T-helper 17 cell (primary cell): ENCODE measurements at places on chromosomes 6 and 20.

GRCh38 chr6:34601706-34602105 is 45.6 kb upstream of the SPDEF start:
- no peak for DNase-seq

- no peak for DNase-seq
Measured at GRCh38 chr20:62710221-62710885, 1.7 kb downstream of the NTSR1 start.

GRCh38 chr6:24996269-24996836 is 60.6 kb upstream of the RIPOR2 start:
- no peak for DNase-seq

- no peak for DNase-seq
Measured at GRCh38 chr6:127297502-127298070, 30.9 kb downstream of the RNF146 start.

GRCh38 chr6:139763468-139764210 is 389.2 kb upstream of the CITED2 start:
- DNase-seq, result no peak

- no peak for DNase-seq
Measured at GRCh38 chr6:144310765-144311164, 25.6 kb downstream of the UTRN start.

GRCh38 chr20:37394543-37395409 is 48.8 kb downstream of the SRC start:
- DNase-seq, result no peak

- DNase-seq, result peak; percentile 80
Measured at GRCh38 chr6:79947191-79948186, at the start of gene ELOVL4. TSS of gene ELOVL4 (minus strand) at chr6:79947553. CDS start at chr6:79947279, 274 bp downstream.

- DNase-seq, result no peak
Measured at GRCh38 chr6:155404937-155405336, 50.7 kb downstream of the NOX3 start.

DNA sequence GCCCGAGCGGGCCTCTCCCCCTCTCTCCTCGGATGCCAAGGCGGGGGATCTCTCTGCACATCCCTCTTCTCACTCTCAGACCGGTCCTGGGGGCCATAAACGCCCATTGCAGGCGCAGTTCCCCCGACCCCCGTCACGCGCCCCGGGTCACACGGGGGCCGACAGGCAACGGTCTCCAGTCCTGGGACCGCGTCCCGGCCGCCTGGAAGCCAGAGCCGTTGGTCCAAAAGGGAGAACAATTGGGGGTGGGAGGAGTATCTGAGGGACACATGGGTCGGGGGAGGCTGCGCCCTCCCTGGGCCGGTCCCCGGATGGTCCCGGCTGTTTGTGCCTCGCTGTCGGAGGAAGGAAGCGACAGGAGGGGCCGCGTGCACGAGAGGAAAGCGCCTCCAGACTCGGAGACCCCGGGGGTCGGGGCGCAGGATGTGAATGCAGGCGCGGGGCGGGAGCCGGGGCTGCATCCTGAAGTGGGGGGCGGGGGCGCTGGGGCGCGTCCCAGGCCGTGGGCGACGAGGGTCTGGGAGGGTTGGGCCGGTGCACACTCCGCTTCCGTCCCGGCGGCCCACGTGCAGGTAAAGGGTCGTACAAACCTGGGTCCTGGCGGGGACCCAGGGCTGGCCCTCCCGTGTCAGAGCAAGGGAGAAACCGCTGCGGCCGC is 903 bp downstream of the SLC4A11 start:
- no peak for DNase-seq

GRCh38 chr6:20242397-20242796 is 30.1 kb upstream of the MBOAT1 start:
- DNase-seq, result no peak

GRCh38 chr6:108752733-108753590 is 95.3 kb upstream of the ARMC2 start:
- DNase-seq, result no peak

GRCh38 chr6:132136981-132137380 is 185.8 kb upstream of the CCN2 start:
- no peak for DNase-seq

- DNase-seq, result no peak
Measured at GRCh38 chr6:133040094-133040802, 200.9 kb upstream of the EYA4 start.

GRCh38 chr20:62640870-62641269 is 1.4 kb upstream of the SLCO4A1 start:
- DNase-seq, result no peak

- DNase-seq, result no peak
Measured at GRCh38 chr6:13988049-13988738, 63.4 kb downstream of the RNF182 start.

- no peak for DNase-seq
Measured at GRCh38 chr20:57738484-57738883, 28.7 kb upstream of the PMEPA1 start.

GRCh38 chr6:147700436-147701209 is 192.1 kb downstream of the SAMD5 start:
- no peak for DNase-seq

GRCh38 chr6:15255481-15255880 is 9.6 kb downstream of the JARID2 start:
- DNase-seq, result no peak

DNA sequence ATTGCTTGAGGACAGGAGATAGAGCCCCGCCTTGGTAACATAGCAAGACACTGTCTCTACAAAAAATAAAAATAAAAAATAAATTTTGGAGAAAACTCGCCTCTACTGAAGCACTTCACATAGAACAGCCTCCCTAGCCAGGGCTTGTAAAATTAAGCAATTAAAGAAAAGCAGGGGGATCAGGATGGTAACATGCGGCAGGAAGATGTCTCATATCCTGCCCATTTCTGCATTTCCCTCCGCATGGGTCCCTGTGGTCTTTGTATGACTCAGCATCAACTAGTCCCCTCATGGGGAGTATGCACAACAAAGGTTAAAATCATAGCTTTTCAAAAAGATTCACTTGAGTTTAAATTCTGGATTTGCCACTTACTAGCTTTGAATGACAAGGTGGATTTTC is 379.0 kb downstream of the EPHA7 start:
- DNase-seq, result no peak

DNA sequence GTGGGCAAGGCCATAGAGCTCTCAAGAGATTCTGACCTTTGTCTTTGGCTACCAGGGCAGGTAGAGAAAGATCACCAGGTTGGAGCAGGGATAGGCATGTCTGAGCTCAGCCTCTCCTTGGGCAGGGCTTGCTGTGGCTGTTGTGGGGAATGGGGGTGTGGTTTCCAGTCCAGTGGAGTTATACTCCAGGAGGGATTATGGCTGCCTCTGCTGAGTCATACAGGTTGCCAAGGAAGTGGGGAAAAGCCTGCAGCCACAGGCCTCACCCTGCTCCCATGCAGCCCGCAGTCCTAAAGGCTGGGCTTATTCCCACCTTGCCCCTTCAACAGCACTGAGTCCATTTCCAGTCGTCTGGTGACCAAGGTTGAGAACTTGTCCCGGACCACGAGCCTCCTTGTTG is 21.9 kb downstream of the MEP1A start:
- DNase-seq, result no peak

- DNase-seq, result no peak
Measured at GRCh38 chr6:25297823-25298522, 18.8 kb downstream of the CARMIL1 start.

GRCh38 chr6:33868141-33868540 is 64.3 kb upstream of the MLN start:
- DNase-seq, result no peak

DNA sequence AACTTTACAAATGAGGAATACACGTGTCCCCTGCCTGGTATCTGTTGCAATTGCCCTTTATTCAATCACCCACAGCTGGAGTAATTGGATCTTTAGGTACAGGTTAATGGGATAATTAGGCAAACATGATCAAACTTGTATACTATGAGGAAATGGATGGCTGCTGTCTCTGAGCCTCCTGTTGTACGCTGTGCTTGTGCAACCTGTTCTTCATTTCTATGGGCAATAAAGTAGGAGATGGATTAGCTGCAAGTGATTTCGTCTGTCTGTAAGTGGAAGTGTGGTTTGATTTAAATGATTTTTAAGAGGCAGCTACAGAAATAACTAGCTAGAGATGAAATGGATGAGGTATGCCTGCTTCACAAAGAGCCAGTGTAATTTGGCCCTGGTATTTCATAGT is 474.1 kb downstream of the RNF144B start:
- no peak for DNase-seq

- no peak for DNase-seq
Measured at GRCh38 chr6:129309154-129309553, 400.8 kb downstream of the ARHGAP18 start.

DNA sequence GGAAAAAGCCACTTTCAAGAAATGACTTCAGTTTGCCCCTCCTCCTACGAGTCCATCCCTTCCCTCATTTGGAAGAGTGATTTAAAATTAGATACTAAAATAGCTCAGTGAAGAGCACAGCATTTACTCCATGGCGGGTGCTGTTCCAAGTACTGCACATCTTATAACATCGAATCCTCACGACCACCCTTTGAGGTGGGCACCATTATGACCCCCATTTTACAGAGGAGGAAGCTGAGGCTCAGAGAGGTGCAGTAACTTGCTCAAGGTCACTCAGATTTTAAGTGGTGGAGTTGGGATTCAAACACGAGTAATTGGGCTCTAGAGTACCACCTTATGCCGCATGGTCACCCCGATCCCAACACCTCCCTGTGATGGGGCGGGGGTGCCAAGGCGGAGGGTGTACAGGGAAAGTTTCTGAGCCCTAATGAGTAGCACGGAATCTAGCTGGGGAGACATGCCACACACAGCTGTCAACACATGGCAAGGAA is 25.5 kb downstream of the TTBK1 start:
- DNase-seq, result no peak

GRCh38 chr6:153038378-153039057 is 36.0 kb upstream of the MTRF1L start:
- DNase-seq, result no peak

DNA sequence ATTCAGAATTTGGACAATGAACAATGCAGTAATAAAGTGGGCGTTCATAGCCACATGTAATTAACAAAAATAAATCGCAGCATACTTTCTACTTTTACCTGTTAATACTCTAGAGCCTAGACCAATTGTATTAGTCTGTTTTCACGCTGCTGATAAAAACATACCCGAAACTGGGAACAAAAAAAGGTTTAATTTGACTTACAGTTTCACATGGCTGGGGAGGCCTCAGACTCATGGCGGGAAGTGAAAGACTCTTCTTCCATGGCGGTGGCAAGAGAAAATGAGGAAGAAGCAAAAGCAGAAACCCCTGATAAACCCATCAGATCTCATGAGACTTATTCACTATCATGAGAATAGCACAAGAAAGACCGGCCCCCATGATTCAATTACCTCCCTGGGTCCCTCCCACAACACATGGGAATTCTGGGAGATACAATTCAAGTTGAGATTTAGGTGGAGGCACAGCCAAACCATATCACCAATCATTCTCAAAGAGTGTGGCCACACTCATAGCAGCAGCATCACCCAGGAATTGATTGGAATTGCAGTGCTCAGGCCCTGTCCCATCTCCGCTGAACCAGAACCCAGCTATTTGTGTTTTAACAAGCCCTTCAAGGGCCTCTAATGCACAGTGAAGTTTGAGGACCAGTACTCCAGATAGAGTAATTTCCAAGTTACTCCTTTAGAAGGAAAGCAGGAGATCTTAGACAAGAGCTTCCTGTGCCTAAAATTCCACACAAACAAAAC is 650.0 kb downstream of the KIF16B start:
- no peak for DNase-seq

DNA sequence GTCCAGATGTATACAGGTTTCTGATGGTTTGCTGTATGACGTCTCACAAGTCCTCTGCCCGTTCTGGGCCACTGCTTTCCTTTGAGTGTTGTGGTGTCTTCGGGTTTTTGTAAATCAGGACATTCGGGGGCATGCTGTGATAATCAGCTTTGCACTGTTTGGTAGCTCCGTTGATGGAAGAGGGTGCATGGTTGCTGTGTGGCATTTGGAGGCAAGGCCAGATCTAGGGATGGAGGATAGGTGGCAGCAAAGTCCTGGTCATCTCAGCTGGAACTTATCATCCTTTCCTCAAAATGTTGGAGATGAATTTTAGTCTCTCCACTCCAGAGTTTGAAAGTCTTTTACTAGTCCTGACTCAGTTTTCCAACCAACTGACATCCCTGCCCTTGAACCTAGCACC is 91.0 kb downstream of the SCP2D1 start:
- DNase-seq, result no peak

- DNase-seq, result no peak
Measured at GRCh38 chr6:134007077-134007476, 45.3 kb downstream of the SLC2A12 start.

DNA sequence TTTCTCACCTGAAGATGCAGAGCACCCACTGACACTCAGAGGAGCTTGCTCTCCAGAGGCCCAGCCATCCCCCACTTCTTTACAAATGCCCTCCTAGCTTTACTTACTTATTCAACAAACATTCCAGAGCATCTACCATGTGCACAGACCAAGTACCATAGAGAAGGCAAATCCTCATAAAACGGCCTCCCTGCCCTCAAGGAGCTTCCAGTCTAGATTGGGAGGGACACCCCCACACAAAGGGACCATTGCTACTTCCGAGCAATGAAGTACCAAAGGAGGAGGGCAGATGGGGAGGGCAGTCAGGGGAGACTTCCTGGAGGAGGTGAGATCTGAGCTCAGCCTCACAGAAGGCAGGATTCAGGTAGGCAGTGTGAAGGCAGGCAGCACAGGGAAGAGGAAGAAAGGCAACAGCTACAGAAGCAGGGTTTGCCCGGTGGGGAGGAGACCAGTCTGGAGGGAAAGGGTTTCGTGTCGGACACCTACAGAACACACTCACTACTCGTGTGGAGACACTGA is 108.0 kb downstream of the ZMYND8 start:
- DNase-seq, result no peak

DNA sequence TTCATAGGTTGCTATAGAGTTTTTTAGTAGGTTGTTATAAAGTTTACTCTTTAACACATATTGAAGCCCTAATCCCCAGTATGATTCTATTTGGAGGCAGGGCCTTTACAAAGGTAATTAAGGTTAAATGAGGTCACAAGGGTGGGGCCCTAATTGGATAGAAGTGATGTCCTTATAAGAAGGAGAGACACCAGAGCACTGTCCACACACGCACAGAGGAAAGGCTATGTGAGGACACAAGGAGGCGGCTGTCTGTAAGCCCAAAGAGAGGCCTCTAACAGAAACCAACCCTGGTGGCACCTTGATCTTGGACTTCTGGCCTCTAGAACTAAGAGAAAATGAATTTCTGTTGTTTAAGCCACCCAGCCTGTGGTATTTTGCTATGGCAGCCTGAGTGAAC is 98.5 kb downstream of the GJA10 start:
- DNase-seq, result no peak

DNA sequence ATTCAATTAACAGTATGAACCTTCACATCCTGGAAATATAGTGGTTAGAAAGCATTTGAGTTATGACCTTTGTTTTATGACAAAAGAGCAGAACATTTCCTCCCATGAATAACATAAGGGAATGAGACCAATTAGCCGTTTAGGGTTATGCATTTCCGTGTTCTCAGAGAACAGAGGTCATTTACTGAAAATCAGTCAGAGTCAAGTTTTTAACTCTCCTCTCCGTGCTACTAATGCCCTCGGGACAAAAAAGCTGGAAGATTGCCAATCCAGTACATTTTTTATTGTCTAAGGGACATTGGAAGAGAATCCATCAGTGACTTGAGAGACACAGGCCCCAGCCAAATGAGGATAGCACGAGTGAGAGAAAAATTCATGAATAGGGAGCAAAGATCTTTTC is 632.7 kb downstream of the RFPL4B start:
- DNase-seq, result no peak

GRCh38 chr6:32685603-32686002 is 19.1 kb upstream of the HLA-DQB1 start:
- peak; percentile 10 for DNase-seq
